ENCODE measurements at places on chromosomes 13 and 19.
A peak's percentile ranks its signal among the peaks of the same experiment; 100 is the strongest.

- no peak for DNase-seq
These were observed 47.4 kb downstream of the SMAD9 start for GRCh38 chr13:36872621-36873020.

- DNase-seq = no peak
These were observed 202.2 kb upstream of the STARD13 start for GRCh38 chr13:33487575-33488243.

- DNase-seq = no peak
These were observed 37.7 kb upstream of the DCUN1D2 start for GRCh38 chr13:113528101-113528812.

DNA sequence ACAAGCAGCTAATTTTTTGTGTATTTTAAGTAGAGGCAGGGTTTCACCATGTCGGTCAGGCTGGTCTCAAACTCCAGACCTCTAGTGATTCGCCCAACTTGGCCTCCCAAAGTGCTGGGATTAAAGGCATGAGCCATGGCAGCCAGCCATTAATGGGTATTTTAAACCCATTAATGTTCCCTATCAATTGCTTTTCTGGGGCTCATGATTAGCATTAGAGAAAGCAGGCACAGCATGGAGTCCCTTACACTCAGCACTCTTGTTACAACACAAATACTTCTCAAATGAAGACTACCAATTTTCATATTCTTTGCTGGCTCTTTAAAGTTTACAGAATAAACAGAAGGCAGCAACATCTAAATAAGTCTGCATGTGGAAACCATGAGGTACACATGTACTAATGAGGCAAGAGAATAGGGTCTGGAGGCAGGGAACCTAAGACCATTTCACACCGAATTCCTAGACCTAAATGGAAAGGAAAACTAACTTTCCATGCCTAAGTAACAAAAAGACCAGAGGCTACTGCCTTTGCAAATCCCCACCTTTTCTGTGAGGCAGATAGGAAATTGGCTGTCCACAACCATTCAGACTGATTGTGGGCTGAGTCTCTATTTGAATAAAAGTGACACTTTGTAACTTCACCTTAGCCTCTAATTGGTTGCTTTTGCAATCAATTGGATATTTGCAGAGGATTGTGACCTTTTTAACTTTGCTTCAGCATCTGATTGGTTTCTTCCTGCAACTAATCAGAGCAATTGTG, 21.2 kb downstream of the ZNF675 start:
- DNase-seq = no peak

- no peak for DNase-seq
These were observed 407.3 kb upstream of the SGCG start for GRCh38 chr13:22773465-22773864.

- DNase-seq = no peak
These were observed 951.1 kb upstream of the SLC10A2 start for GRCh38 chr13:104017317-104017716.

GRCh38 chr13:26878438-26878837, 117.9 kb upstream of the GPR12 start:
- DNase-seq = no peak

GRCh38 chr19:1989513-1990229, 25.8 kb downstream of the BTBD2 start:
- DNase-seq = no peak

DNA sequence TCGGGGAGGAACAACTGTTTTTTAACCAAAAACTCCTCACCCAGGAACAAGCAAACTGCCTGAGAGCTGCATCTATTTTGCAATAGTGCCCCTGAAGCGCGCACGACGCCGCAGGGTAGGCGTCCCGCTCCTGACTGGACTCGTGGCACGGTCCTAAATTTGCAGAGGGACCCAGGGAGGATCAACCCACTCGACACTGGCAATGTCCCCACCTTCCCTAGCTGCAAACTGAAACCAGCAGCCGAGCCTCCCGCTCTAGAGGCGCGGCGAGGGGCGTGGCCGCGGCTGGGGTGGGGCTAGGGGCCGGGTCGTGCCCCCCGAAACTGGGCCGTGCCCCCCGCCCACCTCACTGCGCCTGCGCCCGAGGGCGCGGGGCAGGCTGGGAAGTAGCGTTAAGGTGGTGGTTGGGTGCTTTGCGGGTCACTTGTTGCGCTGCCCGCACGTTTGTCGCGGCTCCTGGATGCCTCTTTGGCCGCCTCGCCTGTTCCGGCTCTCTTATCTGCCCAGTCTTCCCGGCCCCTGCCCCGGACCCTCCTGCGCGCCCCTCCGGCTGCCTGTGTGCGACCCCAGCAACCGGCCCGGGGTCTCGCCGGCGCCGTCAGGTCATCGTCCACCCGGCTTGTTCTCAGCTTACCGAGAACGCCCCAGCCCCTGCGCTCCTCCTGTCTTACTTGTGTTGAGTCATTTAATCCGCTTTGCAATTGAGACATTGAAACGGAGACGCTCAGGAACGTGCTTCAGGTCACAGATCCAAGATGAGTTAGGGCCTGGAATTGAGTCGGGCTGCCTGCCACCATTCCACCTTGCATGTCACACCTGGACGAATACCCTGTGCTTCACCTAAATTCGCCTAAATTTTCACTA, 37.9 kb upstream of the LSM14A start:
- peak; percentile 45 for DNase-seq

DNA sequence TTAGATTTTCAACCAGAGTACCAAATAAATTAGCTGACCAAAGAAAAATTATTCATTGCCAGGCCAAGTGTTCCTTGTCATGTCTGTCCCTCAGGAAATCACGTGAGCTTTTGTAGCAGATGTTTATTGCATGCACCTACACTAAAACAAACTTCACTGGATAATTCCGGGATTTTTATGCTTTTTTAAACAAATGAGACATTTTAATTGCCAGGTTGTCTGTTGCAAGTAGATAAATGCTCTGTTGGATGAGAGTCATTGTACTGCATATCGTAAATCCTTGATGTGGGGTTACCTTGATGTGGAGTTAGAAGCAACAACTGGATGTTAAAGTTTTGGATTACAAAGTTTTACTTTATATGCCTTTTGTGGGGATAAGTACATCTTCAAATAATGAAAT, 1187.7 kb upstream of the PCDH9 start:
- DNase-seq = no peak

- no peak for DNase-seq
These were observed 319.0 kb downstream of the KCNRG start for GRCh38 chr13:50334115-50334778.

- DNase-seq = no peak
These were observed 99.4 kb downstream of the ZMYM2 start for GRCh38 chr13:20057963-20058362.

GRCh38 chr13:82412749-82413148, 1469.5 kb downstream of the SLITRK1 start:
- DNase-seq = no peak

GRCh38 chr13:44306371-44307192, 67.0 kb upstream of the SERP2 start:
- DNase-seq = peak; percentile 79

DNA sequence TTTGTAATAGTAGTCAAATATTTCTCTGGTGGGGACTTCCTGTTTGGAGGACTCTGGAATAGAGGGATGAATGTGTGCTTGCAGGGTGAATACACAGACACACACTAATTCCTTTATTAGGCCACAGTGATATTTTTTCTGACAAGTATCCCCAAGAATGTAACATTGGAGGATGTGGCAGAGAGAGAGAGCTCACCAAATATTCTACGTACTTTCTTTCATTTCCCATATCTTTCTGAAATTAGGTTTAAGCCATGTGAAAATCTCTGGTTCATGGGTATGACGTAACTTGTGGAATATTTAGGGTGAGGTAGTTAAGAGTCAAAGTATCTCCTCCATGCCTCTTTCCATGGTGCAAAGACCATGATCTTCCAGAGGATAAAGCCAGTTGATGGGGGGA, 463.4 kb downstream of the DIAPH3 start:
- DNase-seq = peak; percentile 17

- DNase-seq = no peak
These were observed 9.6 kb downstream of the CHERP start for GRCh38 chr19:16532440-16533234.

DNA sequence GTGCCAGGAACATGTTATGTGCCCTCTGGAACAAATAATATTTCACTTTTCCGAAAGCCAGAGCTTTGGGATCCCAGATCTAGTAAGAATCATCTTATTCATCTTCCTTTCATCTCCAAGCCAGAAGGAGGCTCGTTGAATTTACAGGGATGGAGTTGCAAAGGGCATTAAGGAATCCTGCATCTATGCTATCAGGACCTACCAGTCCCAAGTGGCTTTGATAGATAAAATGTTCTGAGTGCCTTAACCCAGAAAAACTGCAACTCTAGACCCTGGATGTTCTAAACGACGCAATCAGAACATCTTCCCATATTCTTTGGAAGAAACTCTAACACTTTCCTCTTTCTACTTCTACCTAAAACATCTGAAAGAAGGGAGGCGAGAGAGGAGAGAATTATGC, 9.2 kb upstream of the EDDM13 start:
- no peak for DNase-seq

DNA sequence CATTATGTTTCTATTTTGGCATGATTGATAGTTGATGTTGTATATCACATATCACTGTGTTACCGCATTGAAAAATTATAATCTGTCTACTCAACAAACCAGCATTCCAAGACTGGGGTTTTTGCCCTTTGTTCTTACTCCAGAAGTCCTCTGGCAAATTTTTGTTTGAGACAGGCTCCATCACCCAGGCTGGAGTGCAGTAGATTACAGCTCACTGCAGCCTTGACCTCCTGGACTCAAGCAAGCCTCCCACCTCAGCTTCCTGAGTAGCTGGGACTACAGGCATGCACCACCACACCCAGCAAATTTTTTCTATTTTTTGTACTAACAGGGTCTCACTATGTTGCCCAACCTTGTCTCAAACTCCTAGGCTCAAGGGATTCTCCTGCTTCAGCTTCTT, 741.0 kb downstream of the PCDH9 start:
- DNase-seq = no peak

- no peak for DNase-seq
These were observed 254.4 kb upstream of the KLF12 start for GRCh38 chr13:74388626-74389025.

GRCh38 chr13:60230593-60230992, 66.9 kb upstream of the DIAPH3 start:
- no peak for DNase-seq

- no peak for DNase-seq
These were observed 11.6 kb upstream of the RASA3 start for GRCh38 chr13:114143806-114144605.

DNA sequence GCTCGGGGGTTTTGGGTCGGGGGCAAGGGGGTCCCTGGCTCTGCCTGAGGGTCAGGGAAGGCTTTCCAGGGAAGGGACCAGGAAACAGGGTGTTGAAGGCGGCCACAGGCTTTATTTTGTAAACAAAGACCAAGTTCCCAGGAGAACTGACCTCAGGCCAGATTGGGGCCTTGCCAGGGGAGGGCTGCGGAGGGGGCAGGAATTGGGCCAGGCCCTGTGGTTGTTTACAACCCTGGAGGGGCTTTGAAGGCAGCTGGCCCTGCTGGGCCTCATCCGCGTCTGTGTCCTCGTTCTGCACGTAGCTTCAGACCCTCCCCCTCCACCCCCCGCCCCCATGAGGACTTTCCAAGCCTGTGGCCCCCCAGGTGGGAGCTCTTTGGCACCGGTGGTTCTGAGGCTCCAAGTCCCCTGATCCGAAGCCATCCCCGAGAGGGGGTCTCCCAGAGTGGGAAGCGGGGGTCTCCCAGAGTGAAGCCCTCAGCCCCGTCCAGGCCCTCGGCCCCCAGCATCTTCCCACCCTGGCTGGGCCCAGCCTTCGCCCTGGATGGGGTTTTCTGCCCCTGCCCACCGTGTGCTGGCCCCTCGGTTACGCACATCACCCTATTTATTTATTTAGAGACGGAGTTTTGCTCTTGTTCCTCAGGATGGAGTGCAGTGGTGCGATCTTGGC, 13.5 kb upstream of the BSG start:
- DNase-seq = no peak

DNA sequence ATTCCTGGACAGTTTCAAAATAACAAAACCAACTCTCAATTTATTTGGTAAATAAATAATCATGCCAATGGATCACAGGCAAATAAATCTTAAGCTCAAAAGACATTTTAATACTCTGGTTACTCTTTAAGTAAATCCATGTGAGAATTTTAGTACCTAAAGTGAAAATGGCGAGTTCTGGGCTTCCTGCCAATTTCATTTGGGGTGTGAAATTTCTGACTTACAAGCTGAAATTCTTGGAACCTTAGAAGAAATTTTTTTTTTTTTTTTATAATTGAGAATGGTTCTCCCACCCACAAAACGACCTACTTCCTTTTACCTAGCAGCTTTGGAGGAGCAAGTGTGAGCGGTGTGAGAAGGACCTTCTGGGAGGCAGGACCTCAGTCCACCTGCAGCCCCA, 354.5 kb upstream of the NBEA start:
- DNase-seq = peak; percentile 45

DNA sequence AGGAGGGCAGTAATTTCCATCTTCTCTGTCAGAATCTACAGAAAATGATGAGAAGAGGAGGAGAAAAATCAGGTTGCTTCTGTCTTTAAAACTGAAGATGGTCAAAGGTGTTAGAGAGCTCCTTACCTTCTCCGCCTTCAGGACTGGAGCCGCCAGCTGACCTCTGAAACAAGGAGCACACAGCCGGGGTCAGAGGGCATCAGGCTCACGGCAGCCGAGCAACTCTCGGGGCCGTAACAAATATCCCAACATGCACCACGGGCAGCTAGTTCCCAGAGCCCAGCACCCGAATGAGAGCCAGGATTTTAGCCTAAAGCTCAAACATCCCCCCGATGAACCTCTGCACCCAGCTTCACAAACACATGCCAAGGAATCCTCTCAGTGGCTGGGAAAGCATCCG, 27.6 kb downstream of the CAPS start:
- no peak for DNase-seq

DNA sequence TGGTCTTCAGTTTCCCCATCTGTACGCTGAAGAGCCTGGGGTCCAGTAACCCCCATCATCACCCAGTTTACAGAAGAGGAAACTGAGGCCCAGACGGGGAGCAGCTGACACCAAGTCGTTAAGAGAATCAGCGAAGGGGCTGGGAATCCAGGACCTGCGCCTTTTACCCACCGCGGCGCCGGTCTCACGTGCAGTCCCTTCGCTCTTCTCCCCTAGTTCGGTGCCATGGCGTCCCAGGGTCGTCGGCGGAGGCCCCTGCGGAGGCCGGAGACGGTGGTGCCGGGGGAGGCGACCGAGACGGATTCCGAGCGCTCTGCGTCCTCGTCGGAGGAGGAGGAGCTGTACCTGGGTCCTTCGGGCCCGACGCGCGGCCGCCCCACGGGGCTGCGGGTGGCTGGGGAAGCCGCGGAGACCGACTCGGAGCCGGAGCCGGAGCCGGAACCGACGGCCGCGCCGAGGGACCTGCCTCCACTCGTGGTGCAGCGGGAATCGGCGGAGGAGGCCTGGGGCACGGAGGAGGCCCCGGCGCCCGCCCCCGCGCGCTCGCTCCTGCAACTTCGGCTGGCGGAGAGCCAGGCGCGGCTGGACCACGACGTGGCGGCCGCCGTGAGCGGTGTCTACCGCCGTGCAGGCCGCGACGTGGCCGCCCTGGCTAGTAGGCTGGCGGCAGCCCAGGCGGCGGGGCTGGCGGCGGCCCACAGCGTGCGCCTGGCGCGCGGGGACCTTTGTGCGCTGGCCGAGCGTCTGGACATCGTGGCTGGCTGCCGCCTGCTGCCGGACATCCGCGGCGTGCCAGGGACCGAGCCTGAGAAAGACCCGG, 698 bp downstream of the BLOC1S3 start:
- no peak for DNase-seq

GRCh38 chr19:18659281-18660050, 22.6 kb downstream of the KLHL26 start:
- no peak for DNase-seq
